Ovary (tissue), 10 donors: ENCODE measurements at places on chromosomes 16 and 17. TPM values are rescaled to one million over a fixed set of nuclear protein-coding genes. Genes with fewer than 3 reads are reported as not detected.
A peak's percentile ranks its signal among the peaks of the same experiment; 100 is the strongest.

DNA sequence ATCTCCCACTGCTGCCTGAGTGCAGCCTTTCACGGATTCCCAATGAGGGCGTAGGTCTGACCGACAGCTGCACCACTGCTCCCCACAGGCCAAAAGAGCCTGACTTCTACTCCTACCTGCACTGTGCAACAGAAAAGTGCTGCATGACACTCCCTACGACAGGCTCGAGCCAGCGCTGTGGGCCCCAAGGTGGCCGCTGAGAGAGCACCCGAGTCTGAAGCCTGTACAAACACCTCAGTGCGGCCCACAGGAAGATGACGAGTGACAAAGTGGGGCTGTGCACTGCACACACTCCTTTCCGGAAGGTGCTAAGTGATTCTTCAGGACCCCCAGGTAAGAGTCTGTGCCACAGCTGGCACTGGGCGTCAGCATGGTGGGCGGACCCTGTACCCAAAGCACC is 41.2 kb downstream of the FANCA start:
- no peak for DNase-seq

DNA sequence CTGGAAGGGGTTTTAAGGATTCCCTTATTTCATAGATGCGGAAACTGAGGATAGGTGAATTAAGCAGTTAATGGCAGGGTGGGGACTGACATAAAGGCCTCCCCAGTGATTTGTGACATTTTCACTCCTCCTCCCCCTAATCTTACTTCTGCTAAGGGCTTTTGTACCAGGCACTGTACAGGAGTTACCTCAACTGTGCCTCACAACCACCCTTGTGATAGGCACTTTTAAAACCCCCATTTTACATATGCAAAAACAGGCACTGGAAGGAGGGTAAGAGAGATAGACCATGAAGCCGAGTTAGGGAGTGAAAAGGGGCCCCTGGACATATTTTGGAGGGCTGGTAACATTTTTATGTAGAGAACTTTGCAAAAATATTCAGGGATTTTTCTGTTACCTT is 862 bp upstream of the GDE1 start:
- DNase-seq, result no peak

GRCh38 chr17:73293480-73293911 is 18.3 kb downstream of the CDC42EP4 start:
- DNase-seq, result peak; percentile 80

DNA sequence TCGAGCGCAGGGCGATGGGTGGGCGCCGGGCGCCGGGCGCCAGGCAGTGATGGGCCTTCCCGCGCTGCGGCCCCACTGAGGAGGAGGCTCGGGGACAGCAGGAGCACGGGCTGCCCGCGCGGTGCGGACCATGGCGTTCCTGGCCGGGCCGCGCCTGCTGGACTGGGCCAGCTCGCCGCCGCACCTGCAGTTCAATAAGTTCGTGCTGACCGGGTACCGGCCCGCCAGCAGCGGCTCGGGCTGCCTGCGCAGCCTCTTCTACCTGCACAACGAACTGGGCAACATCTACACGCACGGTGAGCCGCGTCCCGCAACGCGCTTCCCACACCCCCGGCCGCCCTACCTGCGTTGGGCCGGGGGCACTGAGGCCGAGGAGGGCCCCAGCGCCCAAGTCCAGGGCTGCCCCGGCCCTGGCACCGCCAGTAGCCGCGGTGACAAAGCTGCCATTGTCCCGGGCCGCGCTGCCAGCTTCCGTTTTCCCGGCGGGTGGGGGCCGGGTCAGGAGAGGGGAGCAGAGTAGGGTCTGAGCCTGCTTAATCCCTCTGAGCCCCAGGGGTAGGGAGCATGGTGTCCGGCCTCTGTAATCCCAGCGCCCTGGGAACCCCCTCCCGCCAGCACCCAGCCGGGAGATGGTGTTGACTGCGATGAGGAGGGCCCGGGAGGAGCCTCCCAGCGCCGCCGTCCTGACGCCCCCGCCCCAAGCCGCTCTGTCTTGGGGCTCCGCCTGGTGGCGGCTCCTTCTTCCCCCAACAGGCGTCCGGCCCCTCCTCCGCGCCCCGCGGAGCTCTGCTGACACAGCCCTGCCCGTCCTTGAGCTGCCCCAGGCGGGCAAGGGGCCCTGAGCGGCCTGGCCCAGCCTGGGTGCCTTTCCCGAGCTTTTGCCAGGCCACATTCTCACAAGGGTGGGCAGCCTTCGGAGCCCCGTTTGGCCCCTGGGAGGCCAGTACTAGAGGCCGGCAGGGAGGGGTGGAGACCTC is 685 bp downstream of the PAQR4 start:
- no peak for DNase-seq

DNA sequence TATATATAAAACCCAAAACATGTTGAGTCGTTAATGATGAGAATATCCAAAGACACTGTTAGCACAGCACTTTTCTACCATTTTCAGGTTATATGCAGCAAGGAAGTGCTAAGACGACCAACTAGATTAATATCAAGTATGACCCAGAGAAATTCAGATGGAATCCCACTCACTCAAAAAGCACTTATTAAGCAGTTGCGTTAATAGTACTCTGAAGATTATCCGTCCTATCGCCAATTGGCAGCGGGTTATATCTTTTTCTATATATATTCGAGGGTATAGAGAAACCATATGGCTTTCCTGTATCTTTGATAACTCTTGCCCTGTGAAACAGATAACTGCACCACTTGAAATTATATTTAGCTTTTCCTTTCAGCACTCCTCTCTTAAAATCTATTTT is 1.1 kb downstream of the CRLF3 start:
- DNase-seq, result no peak

DNA sequence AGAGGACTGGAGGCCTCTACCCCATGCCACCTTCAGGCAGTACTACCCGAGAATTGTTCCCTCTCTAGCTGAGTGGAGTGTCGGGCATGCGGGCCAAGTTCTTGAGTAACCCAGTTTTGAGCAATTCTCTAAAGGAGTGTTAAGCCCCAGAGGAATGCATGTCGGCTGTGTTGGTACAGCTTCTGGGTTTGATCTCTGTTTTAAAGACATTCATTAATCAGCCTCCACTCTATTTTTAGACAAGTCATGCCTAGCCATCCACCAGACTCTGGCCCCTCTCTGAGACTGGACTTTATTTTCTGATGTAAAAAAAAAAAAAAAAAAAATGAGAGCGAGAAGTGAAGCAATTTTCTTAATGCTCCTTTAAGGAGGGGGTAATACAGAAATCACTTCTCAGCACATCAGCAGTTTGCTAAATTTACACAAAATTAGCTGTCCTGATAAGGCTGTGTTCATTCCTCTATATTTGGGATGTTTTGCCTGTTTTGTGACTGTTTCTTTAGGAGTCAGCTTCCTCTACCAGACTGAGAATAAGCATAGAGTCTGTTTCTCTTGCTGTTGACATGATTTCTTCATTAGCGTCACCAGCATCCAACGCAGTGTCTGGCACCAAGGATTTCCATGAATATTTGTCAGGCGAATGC is 88.7 kb downstream of the AXIN2 start:
- no peak for DNase-seq

DNA sequence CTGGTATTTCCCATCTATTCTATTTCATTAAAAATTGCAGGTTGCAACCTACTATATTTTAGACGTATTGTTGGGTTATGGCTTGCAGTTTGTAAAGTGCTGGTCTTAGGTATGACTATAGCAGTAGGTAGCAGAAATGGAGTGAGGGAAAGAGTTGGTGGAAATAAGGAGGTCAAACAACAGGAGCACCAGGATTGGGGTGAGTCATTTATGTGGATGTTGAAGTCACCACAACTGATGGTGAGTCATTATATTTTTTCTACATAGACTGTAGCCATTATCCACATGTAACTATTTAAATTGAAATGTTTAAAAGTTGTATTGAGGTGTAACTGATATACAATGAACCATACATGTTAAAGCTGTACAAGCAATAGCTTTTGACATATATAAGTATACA is 25.0 kb upstream of the HS3ST3A1 start:
- DNase-seq, result no peak

DNA sequence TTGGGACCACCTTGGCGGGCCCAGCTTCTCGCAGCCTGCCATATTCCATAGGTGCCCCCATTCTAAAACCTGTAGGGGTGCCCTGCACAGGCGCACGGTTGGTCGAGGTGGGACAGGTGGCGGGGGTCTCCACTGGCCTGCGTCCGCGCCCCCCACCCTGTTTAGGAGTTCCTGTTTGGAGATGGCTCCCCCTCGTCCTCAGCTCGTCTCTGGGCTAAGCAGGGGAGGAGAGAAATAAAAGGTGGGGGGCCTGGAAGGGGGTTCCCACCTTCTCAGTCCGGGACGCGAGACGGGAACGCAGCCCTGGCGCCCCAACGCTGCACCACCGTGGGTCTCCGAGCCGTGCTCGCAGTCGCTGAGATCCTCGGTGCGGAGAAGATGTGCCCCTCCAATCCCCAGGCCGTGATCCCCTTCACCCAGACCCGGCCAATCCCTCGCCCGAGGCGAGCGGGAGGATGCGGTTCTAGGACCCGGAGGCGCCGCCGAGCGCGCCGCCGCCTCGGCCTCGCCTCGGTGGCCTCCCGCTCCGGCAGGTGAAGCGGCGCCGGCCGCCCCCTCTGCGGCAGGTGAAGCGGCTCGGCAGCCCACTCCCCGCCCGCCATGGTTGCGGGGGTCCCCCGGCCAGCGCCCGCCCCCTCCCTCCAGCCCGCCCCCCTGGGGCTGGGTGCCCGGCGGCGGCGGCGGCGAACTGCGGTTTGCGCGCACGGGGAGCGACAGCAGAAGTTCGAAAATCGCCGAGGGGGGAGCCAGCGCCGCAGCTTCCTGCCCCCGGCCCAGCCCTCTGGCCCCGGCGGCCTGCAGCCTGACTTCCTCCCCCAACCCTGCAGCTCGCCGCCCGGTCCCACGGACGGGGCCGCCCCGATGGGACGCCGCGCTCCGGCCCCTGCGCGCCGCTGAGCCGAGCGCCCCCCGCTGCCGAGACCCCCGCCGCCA is at the start of gene FMNL1:
Gene FMNL1, plus strand, starts transcription at position 805 of the 933 bp plus-strand sequence. CDS start 240 bp downstream, outside the sequence.
- no peak for DNase-seq

DNA sequence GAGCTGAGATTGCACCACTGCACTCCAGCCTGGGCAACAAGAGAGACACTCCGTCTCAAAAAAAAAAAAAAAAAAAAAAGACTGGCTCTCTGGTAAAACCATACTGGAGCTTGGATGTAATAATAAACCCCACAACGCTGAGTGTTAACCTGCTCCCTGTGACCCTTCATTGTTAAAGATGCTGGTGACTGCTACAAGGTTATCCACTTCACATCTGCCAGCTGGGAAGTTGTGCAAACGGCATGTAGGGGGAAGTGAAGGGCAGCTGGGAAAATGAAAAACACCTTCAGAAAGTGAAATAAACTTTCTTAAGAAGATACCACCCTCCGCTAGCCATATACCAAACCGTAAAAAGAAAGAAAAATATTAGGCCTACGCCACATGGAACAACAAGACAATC is 131.0 kb upstream of the NUDT7 start:
- no peak for DNase-seq

- DNase-seq, result no peak
These were observed 15.8 kb downstream of the TSPOAP1 start for GRCh38 chr17:58312829-58313228.

DNA sequence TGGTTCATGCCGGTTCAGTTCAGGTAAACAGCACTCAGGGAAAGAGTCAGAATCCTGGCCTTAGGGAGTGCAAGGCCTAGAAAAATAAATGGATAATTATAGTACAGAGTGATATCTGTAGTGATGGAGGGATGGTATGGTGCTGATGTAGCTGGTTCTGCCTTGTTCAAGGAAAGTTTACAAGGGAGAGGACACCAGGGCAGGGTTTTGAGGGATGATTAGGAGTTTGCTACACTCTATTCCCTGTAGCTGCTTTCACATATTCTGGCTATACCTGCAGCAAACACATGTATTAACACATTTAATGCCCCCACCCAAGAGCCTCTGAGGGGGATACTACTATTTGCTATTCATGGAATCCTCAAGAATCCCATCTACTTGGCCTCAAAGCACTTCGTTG is 1.7 kb upstream of the NOS2 start:
- no peak for DNase-seq

GRCh38 chr16:66899945-66900710 is 18.6 kb downstream of the CDH16 start:
- peak; percentile 94 for DNase-seq

DNA sequence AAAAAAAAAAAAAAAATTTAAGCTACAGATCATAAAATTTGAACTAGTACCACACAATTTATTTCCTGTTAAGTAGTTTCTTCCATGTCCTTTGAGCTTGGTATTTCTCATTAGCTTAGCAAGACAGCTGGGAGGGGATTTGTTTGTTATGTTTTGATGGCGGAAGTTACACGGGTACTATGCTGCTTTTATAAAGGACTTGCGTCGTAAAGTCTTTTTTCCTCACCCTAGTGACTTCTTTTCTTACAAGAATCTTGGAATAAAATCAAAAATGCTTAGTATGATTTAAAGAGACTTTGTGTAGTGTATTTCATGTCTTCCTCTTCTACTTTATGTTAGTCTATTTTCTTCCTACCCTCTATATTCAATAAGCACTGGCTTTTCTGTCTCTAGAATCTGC is 89.1 kb downstream of the NLK start:
- no peak for DNase-seq

DNA sequence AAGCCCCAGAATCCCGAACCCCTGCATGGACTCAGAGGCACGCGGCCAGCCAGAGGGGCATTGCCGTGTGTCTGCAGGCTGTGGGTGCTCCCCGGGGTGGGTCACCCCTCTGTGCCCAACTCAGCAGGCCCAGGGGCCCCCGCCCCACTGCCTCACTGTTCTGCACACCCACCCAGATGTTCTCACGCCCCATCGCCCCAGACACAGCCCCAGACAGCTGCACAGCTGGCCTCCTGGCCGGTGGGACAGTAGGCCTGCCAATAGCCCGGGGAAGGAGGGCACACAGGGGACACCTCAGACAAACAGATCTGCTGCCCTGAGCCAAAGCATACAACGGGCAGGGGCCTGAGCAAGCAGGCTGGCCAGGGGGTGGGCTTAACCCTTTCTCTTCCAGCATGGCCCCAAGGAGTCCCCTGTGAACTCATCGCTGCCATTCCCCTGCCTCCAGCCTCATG is 27.6 kb upstream of the NXPH3 start:
- no peak for DNase-seq

The CENPT gene
- 57.4 TPM for polyA plus RNA-seq

The RPRML gene
- polyA plus RNA-seq, result not detected

The LRRC37A gene
- polyA plus RNA-seq, result 0.68 TPM

The GAS2L2 gene
- not detected for polyA plus RNA-seq

The SLC5A10 gene
- polyA plus RNA-seq, result 0.18 TPM

The CCDC92B gene
- 0.07 TPM for polyA plus RNA-seq

The FBXW10 gene
- 0.04 TPM for polyA plus RNA-seq

The JUP gene
- 59.3 TPM for polyA plus RNA-seq

The VWA3A gene
- polyA plus RNA-seq, result 0.15 TPM

The NT5M gene
- 4.9 TPM for polyA plus RNA-seq

The MYOCD gene
- 44.4 TPM for polyA plus RNA-seq
